Stimulated activated CD4-positive, alpha-beta T cell treated with anti-CD3 and anti-CD28 coated beads, Interleukin-4, amount 100 ng/mL, for 4 hours (primary cell): ENCODE measurements at places on chromosomes 16 and 17.
A peak's percentile ranks its signal among the peaks of the same experiment; 100 is the strongest.

- DNase-seq: peak; percentile 8
These were observed 29.9 kb upstream of the PRM1 start for GRCh38 chr16:11310997-11311561.

- DNase-seq: no peak
These were observed 147.1 kb downstream of the SALL1 start for GRCh38 chr16:51003850-51004566.

DNA sequence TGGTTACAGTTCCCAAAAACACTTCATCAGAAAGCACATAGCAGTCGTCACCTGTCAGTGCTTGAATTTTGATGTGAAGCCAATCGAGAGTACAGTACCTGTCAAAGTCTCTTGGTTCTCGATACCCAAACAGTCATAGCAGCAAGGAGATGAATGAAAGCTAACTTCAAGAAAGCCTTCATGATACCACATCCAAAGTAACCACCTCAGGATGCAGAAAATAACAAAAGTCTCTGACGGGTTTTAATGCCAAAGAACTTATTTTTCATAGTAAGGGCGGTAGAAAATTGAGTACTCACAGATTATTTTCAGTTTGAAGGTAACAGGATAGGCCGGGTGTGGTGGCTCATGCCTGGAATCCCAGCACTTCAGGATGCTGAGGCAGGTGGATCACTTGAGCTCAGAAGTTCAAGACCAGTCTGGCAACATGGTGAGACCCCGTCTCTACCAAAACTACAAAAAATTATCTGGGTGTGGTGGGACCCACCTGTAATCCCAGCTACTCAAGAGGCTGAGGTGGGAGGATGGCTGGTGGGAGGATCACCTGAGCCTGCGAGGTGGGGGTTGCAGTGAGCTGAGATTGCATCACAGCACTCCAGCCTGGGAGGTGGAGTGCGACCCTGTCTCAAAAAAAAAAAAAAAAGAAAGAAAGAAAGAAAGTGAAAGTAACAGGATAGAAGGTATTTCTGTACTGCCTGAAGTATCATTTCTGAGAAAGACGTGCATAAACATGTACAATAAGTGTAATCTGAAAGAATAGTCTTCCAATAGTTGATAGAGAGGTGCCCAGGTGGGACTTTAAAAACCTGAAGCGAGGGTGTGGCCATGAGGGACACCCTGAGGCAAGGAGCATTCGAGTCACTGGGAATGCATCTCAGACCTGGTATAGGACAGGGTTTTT is 15.4 kb downstream of the MFSD11 start:
- peak; percentile 40 for DNase-seq

DNA sequence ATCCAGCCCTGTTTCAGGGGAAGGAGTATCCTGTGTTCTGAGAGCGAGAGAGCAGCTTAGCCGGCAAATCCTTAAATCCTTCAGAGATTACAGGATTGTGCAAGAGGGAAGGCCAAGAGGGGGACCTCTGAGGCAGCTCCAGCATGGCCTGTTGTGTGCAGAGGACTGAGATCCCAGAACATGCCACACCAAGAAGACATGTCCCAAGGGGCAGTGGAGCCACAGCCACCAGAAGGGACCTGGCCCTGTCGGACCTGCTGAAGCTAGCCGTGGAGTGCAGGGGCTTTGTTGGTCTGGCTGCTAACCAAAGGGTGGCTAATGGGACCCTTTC is 1.6 kb upstream of the MRC2 start:
- no peak for DNase-seq

DNA sequence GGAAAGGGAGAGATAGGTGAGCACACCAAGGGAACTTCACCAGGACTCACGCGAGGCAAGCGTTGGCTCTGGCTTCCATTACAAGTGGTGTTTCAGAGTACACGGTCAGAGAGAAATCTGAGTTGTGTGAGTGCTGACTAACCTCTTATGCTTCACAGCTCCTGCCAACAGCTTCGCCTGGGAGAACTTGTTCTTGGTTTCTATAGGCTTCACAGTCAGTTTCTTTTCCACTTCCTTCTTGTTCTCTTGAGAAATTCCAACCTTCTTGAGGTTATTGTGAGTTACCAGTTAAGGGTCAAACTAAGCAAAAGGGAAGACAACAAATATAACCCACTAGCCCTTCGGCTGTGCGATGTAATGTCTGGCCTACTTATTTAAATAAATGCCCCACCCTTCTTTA is 18.9 kb downstream of the PSME3IP1 start:
- DNase-seq: no peak

DNA sequence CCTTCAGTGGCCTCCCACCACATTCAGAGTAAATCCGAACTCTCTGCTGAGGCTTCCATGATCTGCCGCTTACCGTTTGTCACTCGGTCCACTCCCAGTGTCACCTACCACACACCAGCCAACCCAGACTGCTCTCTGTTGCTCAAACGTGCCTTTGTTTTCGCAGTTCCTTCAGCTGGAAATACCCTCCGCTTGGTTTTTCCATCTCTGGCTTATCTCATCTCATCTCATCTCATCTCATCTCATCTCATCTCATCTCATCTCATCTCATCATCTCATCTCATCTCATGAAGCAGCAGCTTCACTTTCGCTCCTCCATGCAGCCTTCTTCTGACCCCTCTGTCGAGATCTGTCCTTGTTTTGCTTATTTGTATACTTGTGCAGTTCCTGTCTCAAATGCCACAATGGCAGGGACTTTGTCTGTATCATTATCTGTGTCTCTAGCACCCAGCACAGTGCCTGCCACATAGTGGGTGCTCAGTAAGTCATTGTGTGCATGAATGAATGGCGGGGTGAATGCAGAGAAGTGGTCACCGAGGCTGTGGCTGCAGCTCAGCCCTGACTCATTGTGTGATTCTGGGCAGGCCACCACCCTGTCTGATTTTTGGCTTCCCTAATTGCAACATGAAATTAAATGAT is 3.8 kb upstream of the SNX20 start:
- peak; percentile 31 for DNase-seq

- DNase-seq: no peak
These were observed 187.6 kb downstream of the RPTOR start for GRCh38 chr17:80732268-80732667.

DNA sequence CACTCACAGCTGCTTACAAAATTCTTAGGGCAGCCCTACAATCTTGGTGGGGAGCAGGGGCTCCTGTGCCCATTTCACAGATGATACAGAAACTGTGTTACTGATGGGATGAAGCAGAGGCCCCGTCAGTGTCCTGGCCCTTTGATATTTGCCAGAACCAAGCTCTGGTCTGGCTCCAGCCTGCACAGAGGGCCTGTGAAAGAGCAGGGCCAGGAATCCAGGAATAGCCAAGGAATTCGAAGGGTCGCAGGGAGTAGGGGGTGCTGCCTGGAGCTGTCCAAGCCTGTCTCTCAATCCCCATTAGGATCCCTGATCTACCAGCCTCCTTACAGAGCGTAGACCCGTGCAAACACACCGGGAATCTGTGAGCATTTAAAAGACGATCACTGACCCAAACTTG is 86.3 kb upstream of the RCVRN start:
- no peak for DNase-seq

GRCh38 chr17:76538281-76538931 is 897 bp upstream of the CYGB start:
- DNase-seq: no peak

DNA sequence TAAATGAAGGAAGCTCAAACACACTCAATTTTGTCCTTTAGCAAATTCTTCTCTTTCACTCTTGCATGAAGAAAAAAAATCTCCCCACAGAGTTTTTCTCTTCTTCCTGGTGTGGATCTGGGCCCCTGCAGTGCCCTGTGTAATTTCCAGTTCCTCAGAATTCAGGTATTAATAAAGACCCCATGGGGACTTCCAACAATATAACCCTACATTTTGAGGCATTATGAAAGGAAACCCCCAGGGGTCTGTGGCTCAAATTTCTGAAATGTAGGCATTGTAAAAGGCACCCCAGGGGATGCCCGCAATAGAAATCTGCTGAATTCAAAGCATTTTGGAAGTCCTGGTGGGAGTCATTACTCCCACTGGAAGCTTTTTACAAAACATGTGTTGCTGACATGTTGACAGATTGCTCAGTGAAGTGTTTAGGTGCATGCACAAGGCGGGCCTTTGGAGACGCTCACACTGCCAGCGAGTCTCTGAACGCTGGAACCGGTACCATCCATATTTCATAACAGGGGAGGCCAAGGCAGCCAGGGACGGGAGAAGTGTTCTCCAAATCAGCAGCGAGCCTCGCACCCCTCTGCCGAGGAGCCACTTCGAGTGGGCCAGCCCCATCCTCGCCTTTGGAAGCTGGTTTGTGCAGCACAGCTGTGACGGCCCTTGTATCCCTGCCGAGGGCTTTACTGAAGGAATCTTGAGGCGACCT is 154.0 kb downstream of the ZNF423 start:
- no peak for DNase-seq

- peak; percentile 68 for DNase-seq
These were observed 742 bp downstream of the PFN1 start for GRCh38 chr17:4947411-4948165.

DNA sequence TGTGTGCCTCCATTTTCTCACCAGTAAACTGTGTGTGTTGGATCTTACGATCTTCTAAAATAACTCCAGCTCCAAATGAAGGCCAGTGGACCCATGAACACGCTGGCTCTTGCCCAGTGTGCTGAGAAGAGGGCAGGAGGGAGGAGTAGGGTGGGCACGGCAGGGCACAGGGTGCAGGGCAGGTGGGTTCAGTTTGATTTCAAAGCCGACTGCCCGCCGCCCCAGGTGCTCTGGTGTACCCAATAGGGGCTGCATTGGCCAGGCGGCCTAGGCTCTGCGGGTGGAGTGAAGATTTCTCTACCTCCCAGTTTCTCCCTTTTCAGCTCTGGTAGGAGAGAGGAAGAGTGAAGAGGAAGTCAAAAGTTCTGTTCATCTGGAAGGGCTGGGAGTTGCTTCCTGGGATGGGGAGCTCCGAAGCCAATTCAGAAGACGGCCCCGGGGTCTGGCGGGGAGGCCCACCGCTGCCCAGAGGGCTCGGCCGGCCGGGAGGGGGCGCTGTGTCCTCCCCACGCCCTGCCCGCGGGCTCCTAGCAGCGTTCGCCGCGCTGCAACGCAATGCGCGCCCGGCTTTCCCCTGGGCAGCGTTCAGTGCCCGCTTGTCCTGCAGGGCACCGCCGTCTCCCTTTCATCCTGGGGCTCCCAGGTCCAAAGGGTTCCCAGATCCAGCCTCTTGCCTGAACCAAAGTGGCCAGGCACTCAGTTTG is 1.1 kb upstream of the CRHR1 start:
- DNase-seq: no peak

DNA sequence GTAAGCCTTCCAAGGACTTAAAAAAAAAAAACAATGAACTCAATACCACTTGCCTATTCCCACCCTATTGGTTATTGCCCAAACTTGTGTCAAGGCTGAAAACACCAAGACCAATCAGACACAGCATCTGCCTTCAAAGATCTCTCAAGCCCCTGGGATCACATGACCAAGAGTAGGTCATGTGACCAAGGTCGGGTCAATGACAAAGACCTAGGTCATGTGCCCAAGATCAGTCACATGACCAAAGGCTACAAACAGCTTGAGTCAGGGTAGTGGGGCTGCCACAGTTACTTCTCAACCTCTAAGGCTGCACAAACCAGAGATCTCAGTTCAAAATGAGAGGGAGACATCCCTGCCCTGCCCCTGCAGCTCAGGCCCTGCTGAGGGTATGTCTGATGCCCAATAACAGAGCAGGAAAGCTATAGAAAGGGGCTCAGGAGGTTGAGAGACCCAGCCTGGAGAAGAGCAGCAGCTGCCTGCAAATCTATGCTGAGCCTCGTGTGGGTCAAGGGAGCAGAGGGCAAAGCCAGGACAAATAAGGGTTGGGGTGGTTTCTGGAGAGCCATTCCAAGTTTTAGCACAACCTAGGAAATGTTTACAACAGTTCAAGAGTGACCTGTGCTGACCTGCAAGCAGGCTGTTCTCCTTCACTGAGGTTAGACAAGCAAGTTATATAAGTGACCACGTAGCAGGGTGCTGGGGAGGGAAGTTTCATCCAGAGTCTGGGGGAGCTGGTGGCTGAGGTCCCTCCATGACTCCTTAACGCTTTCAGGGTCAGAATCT is 48.8 kb downstream of the PIMREG start:
- no peak for DNase-seq

DNA sequence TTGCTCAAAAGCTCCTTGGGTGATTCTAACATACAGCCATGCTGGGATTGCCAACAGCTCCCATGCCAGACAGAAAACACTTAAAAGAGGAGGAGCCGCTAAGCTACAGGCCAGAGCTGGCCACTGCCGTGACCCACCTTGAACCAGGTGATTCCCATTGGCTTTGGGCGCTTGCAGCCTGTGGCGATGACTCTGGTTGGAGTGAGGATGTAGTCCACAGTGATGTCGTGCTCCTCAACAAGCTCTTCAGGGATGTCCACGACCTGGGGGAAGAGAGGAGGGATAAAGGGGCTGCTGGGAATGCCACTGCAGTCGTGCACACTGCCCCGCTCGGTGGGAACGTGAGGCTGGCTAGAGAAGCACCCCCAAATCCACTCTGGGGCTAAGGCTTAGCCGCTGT is 13.5 kb downstream of the MTHFSD start:
- DNase-seq: no peak

- no peak for DNase-seq
These were observed 127.7 kb upstream of the GSE1 start for GRCh38 chr16:85485379-85485778.

DNA sequence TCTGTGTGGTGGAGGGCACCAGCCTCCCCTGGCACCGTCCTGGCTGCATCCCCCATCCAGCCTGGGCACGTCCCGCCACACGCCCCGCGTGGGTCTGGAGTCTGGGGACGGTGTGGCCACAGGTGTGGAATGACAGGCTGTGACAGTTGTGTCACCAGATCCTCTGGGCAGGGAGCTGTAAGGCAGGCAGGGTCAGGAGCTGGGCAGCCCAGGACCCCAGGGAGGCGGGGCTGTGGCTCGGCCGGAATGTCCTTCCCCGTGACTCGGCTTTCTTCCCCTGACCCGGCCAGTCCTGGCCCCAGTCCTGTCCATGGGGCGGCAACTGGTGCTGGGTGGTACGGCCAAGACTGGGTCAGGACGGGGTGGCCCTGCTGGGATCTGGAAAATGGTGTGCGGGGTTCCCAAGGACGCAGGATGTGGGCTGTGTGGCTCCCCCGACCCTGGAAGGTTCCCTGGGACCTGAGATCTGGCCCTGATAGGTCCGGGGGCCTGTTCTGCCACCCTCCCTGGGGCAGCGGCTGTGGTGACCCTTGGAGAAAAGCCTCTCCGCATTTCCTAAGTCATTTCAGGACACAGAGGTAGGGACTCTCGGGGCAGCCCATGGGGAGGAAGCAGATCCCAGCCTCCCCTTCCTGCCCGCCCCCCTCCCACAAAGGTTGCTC is 3.3 kb upstream of the SLC16A3 start:
- no peak for DNase-seq

GRCh38 chr17:33113276-33113990 is 121.8 kb downstream of the SPACA3 start:
- DNase-seq: no peak

GRCh38 chr17:82177761-82178498 is 34.7 kb downstream of the CCDC57 start:
- DNase-seq: no peak

DNA sequence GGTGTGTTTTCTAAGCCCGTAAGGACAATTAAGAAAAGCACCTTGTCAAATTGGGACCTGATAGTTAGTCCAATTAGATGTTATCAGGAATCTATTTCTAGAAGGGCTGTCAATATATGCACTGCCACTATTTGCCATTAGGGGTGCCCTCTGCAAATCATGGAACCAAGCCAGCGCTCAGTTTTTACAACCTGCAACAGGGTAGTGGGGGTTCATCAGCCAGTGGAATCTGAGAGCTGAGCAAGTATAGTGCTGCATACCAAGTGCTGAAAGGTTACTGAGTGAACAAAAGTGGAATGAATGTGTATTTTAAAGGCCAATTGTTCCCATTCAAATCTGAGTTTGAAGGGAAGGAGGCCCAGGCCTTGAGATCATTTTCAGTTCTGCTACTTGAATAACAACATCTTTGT is 10.4 kb downstream of the PRR11 start:
- peak; percentile 11 for DNase-seq
